ENCODE measurements at places on chromosomes 11 and 22.

- DNase-seq, result no peak
Observed at GRCh38 chr22:27153386-27153785, 496.0 kb downstream of the MIAT start.

GRCh38 chr11:78927511-78927910, 352.8 kb upstream of the NARS2 start:
- no peak for DNase-seq

- no peak for DNase-seq
Observed at GRCh38 chr11:88115828-88116755, 59.2 kb downstream of the RAB38 start.

GRCh38 chr11:34191578-34191977, 86.1 kb downstream of the NAT10 start:
- DNase-seq, result no peak

- DNase-seq, result no peak
Observed at GRCh38 chr11:84524422-84525051, 1102.6 kb downstream of the DLG2 start.

DNA sequence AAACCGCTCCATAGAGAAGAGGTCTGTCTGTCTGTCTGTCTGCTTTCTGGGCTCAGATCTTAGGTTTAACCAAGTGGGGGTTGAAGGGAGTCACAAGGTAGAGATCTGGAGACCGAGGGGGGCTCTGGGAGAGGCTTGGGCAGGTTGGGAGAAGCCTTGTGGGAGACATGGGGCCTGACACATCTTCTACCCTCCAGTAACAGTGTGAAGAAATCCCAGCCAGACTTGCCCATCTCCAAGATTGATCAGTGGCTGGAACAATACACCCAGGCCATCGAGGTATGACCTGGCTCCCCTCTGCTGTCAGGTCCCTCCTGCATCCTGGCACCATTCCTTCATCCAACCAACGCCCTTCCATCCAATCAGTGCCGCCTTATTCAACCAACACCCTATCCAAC, 7.4 kb downstream of the PRR33 start:
- no peak for DNase-seq

GRCh38 chr11:88420165-88420791, 82.7 kb upstream of the CTSC start:
- no peak for DNase-seq

- no peak for DNase-seq
Observed at GRCh38 chr11:74980634-74981033, 8.1 kb upstream of the NEU3 start.

DNA sequence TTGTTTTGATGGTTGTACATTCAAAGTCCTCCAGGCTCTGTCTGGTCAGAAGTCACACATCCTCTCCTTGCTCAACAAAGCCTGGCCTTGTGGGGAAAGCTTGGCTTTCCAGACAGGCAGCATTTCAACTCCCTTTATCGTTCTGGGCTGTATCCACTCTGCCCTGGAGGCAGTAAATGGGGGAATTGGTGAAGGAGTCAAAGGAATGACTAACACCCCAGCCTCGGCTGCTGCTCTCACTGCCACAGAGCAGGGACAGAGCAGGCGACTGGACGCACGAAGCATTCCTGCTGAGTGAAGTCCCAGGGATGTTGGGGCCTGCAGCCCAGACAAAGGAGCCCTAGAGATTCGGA, 52.8 kb downstream of the WNT11 start:
- DNase-seq, result no peak

GRCh38 chr11:11967669-11968510, 40.5 kb downstream of the DKK3 start:
- no peak for DNase-seq

DNA sequence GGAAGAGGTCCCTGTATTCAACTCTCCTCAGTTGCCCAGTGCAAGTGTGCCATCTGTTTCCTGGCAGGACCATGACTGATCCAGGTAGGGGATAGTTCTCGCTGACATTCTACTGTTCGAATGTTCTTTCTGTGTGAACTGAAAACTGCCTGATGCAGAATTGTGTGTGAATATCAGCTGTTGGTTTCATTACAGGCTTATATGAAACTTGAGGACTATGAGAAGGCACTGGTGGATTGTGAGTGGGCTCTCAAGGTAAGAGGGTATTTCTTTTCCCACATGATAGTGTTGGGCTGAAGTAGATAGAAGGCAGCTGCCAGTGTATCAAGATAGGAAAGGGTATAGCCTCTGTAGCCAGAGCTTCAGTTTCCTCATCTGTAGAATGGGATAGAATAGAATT, 15.3 kb downstream of the TTC12 start:
- DNase-seq, result no peak

DNA sequence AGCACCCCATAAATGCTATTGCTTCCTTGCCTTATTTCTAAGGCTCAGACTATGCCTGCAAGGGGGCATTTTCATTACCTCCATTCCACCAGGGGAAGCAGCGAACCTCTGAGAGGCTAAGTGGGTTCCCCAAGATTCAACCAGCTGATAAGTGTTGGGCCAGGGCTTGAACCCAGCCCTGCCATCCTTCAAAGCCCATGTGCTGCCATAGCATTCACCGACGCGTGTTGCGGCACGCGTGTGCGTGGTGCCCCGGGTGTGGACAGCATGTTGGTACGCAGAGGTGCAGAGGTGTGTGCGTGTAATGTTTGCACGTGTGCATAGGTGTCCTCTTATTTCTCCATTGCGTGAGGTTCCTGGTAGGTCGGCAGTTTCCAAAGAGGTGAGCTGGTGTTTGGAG, 66.0 kb upstream of the PPARA start:
- DNase-seq, result no peak

DNA sequence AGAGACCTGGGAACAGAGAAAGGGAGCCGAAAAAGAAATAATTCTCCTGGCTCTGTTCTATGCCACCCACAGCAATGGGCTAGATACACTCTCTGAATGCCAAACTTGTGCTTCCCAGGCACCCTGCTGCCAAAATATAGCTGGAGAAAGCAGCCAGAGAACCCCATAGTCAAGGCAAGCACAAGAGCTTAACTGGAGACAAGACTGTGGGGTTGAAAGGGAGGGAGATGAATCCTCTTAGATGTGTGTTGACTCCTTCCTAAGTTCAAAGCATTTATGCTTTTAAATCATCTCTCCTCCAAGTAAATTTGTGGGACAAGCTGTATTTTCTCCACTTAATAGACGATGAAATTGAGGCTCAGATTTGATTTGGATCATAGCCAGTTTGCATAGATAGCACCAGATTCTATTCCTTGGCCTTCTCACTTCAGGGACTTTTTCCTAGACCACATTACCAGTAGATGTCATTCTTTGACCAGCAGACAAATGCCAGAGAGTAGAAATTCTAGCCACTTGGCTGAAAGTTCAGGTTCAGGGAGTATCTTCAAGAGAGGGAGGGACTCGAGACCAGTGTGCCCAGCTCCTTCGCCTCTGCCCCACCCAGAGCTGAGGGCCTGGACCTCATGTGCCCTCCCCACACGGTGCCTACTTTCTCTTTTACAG, 16.5 kb upstream of the ETS1 start:
- no peak for DNase-seq

DNA sequence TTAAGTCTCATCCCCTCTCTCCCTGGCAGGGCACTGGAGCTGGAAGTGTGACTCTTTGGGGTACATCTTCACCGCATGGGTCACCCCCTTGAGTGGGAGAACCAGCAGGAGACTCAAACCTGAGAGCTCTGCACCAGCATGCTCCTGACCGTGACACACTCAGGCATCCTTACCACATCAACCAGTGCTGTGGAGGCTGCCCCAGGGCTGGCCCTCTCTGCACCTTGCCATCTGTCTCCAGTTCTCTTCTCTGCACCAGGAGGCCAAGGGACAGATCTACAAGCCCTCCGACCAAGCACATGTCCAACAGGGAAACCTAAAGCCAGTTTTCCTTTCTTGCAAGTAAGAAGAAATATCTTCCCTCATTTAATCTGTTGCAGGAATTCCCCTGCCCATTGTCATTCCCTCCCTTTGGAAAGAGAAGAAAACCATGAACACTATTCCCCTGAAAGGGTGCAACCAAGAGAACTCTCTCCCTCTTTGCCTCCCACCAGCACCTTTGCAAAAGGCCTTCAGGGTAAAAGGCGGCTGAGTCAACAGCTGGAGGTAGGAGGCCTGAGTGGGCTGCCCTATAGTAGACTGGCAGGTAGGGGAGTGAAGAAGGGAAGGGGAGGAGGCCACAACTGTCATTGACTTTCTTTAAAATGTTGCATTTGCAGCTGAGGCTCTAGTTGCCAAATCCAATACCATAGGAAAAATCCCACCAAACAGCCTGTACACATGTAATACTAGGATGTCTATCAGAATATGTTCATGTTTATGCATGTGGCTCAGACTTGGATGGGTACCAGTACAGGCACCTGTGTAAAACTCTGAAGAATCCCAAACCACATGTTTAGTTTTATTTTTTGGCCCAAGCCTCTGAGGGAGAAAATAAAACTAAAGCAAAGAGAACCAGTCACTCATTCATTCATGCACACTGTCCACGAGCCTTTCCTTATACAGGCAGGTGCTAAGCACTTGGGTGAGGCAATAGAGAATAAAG, 117.0 kb downstream of the WT1 start:
- DNase-seq, result no peak

DNA sequence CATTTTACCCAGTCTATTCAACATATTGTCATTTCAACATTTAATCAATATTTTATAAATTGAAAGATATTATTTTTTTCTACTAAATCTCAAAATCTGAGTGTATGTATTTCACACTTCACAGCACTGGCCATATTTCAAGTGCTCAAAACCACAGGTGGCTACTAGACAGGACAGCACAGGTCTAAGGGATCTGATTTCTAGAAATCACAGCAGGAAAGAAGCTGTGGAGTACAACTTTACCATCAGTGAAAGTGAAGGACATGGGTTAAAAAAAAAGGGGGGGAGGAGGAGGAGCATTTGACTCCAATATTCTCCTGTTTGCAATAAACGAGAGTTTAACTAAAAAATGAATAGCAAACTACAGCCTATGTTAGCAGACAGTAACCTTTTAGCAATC, 4.5 kb downstream of the PRDM10 start:
- no peak for DNase-seq

GRCh38 chr11:122883646-122883979, 1.1 kb downstream of the JHY start:
- no peak for DNase-seq

DNA sequence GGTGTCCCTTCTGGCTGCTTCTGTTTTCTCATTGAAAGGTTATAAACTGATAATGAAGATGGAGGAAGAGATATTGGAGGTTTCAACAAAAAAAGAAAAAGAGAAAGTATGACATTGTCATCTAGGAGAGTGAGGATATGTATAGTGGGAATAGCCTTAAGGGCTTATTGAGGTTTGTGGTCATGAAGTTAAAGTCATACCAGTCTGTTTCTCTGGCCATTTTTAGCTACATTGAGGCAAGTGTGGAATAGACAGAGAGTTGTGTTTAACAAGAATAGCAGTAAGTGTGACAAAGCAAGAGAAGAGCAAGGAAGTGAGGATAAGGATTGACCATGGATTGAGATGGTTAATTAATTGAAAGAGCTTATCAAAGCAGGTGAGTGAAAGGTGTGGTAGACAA, 110.4 kb downstream of the ELP4 start:
- no peak for DNase-seq

DNA sequence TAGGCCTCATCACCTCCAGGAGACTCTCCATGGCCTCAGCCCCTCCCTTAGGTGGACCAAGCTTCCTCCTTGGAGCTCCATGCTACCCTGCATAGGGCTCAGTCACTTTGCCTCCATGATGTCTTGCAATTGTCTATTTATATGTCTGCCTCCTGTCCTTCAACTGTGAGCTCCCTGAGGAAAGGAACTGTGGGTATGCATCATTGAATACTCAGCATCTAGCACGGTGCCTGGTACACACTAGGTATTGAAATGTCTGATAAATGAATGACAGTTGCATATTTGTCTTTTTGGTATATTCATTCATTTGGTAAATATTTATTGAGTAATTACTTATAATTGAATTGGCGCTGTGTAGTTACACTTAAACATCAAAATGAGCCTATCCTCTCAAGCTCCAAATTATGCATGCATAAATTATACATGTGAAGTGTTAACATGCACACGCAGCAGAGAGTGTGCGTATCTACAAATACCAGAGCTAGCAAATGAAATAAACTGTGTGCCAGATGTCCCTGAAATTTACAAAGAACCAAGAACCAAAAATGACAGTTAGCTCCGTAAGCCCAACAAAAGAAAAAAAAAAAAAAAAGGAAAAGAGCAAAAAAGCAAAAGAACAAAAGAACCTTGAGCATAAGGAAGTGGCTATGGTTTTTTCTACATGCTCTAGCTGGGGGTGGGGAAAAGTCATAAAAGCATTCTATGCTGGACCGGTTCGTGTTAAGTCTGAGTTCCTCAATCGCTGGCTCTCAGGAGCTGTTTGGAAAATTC, 25.2 kb downstream of the GRAP2 start:
- DNase-seq, result no peak

- DNase-seq, result no peak
Observed at GRCh38 chr11:48170241-48171233, 46.1 kb upstream of the OR4B1 start.

GRCh38 chr11:90845126-90845525, 622.3 kb upstream of the CHORDC1 start:
- no peak for DNase-seq

- DNase-seq, result no peak
Observed at GRCh38 chr22:20430720-20431510, 6.7 kb downstream of the SCARF2 start.

DNA sequence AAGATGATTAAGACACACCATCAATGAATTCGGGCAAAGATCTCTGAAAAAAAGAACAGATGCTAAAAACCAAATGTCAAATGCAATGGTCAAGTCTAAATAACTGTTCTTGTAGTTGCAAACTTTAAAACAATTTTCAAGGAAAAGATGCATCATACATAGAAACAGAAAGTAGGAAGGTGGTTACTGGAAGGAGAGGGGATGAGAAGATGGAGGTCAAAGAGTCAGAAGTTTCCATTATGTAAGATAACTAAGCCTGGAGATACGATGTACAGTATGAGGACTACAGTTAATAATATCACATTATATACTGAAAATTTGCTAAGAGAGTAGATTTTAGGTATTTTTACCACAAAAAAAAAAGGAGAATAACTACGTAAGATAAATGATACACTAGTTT, 27.1 kb downstream of the CWF19L2 start:
- DNase-seq, result no peak

GRCh38 chr11:120612513-120613263, 101.1 kb downstream of the GRIK4 start:
- no peak for DNase-seq

DNA sequence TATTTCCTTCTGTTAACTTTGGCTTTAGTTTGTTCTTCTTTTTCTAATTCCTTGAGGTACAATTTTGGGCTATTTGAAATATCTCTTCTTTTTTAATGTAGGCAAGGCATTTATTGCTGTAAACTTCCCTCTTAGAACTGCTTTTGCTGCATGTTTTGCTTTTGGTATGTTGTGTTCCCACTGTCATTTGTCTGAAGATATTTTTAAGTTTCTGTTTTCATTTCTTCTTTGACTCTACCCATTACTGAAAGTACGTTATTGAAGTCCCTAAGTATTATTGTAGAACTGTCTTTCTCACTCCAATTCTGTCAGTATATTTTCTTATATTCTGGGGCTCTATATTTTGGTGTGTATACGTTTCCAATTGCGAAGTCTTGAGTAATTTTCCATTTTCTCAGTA, 77.9 kb downstream of the KCNQ1OT1 start:
- DNase-seq, result no peak

- DNase-seq, result no peak
Observed at GRCh38 chr11:73185680-73186293, 32.3 kb upstream of the P2RY2 start.
